ENCODE measurements at places on chromosomes 5 and 9.

DNA sequence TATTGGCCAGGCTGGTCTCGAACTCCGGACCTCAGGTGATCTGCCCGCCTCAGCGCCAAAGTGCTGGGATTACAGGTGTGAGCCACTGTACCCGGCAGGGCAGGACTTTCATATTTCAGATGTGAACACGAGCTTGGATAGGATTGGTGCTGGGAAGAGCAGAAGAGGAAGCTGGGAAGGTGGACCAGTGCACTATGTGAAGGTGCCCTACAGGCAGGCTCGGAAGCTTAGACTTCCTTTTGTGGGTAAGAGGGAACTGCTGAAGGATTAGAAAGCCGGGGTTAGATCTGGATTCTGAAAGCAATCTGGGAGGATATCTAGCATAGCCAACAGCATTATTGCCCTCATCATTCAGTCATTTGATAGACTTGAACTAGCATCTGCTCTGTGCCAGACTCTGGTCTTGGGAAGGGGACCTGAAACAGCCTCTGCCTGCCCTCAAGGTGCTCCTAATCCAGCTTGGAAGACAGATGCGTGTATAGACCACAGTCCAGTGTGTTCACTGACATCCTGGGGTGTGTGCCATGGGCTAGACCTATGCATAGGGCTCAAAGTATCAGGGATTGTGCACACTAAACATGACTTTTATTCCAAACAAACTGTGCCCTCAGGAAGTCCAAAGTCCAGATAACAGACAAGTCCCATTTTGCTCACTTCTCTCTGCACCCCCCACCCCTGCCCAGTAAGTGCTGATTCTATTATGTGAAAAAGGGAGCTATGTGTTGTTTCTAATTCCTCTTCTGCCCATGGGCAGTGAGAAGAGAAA is 637 bp downstream of the CBY3 start:
- no peak for DNase-seq

DNA sequence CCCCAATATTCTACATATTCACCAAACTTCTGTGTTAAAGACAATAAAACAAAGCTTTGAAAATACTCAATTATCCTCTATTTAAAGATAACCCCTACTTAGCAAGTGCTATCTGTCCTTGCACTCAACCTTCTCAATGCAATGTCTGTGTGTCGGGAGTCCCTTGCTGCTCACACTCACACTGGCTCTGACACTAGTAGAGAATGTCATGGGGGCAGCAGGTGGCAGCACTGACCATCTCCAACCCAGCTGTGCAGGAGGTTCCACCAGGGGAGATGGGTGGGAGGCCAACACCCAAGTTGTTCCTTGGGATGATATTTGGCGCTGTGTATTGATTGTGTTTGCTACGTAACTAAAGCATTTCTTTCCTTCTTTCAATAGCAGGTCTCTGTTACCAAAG is 59.4 kb upstream of the SIMC1 start:
- DNase-seq, result no peak

DNA sequence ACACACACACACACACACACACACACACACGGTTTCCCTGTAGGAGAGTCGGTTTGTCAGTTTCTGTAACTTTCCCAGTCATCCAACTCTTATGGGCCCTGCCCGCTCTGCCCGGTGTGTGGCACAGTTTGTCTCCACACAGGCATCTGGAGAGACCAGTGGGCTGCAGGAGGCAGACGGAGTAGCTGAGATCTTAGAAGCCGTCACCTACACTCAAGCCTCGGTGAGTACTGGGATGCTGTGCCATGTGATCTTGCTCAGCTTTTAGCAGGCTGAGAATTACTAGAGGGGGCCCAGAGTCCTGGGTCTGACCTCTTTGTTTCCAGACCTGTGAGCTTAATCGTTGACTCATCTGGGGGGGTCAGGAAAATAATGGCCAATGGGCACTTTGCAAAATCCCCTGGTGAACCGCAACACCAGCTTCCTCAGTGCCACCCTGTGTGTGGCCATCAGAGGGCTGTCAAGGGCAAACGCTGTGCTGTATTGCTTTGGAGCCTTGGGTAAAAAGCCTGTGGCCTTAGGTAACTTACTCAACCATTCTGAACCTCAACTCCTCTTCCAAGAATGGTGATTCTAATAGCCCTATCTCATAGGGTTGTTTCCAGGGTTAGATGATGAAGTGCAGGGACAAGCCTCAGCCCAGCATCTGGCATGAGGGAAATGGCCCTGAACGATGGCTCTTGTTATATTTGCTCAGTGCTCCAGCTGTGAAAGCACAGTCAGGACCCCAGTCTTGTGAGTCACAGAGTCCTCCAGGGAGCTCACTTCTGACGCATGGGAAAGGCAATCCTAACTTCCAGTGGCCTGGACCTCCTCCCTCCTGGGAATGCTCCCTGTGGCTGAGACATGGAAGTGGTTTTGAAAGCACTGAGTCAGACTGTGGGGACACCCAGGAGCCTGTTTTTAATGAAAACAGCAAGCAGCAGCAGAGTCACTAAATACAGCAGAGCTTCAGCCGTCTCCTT is 45.6 kb downstream of the COL15A1 start:
- no peak for DNase-seq

DNA sequence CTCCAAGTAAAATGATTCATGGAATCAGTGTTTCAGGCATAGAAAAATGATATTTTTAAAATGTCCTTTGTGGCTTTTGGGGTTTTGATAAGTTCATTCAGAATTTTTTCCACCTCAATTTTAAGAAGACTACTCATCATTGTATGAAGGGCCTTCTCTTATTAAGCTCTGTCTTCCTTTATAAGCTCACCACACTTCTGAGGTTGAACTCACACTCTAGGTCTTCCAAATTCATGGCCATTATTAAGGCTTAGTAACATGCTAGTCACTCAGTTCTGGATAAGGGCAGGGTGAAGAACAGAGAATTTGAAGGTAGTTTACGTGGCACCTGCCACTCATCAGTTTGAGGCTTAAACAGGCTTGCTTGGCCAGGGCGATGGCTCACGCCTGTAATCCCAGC is 4.2 kb downstream of the MELK start:
- DNase-seq, result no peak

GRCh38 chr9:133777871-133778270 is 39.7 kb upstream of the SARDH start:
- DNase-seq, result no peak

- DNase-seq, result no peak
Observed at GRCh38 chr5:136033848-136034247, 5.1 kb downstream of the TGFBI start.

DNA sequence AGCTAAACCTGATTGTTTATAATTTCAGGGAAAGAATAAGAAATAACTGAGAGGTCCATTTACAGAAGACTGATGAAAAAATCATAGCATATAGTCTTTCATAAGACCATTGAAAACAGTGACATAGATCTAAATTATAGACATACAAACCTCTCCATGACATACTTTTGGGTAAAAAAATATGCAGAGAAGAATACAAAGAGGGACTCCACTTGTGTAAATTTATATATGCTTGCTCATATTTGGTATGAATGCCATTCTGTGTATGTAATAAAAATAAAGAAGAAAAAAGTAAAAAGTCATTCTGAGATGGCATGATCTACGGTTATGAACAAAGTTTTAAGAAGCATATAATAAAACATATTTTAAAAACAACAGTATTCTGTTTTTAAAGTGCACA is 310.7 kb downstream of the ASTN2 start:
- DNase-seq, result no peak

- DNase-seq, result peak; percentile 54
Observed at GRCh38 chr5:42992088-42992879, 47.8 kb downstream of the ANXA2R start.

- no peak for DNase-seq
Observed at GRCh38 chr5:9105851-9106250, 440.0 kb downstream of the SEMA5A start.

DNA sequence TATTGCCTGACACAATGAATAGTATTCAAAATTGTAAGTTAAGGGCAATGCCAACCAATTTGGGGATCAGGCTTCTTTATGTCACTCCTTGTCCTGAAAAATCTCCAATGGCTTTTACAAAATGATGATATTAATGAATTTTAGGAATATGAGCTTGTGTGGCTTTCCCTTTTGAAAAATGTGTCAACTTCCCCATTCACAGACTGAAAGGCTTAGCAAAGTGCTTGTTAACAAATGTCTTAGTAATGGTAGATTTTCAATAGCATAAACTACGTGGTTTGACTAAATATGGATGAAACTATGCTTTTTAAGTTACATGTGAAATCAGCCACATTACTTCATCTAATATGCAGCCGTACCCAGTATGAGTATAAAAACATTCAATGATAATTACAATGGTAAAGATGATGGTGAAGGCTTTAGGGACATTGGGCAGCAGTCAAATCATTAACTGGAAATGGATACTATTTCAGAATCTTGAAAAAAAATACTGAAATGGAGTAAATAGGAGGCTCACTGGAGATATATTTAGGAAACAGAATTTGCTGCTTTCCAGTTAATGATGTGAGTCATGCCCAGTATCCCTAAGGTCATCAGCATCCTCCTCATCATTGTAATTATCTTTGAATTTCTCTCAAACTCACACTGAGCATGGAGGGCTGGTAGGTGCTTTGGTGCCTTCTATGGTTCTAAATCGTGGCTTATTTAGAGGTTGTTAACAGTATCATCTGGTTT is 113.3 kb upstream of the ZNF608 start:
- no peak for DNase-seq

GRCh38 chr9:96448546-96449170 is 1.3 kb upstream of the HABP4 start:
- DNase-seq, result no peak

DNA sequence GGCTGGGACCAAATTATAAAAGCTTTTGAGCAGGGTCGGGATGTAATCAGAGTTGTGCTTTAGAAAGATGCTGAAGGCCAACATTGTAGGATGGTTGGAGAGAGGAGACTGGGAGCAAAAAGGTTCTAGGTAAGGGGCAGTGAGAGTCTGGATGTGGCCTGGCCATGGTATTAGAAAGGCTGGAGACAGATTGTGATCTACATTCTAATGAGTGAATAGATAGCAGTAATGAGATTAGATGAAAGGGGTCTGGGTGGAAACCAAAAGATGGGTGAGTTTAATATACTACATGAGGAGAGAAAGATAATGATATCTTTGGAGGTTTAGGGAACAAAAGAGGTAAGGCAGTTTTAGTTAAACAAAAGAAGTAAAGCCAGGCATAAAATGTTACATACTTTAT is 88.8 kb upstream of the SH3GL2 start:
- DNase-seq, result no peak

DNA sequence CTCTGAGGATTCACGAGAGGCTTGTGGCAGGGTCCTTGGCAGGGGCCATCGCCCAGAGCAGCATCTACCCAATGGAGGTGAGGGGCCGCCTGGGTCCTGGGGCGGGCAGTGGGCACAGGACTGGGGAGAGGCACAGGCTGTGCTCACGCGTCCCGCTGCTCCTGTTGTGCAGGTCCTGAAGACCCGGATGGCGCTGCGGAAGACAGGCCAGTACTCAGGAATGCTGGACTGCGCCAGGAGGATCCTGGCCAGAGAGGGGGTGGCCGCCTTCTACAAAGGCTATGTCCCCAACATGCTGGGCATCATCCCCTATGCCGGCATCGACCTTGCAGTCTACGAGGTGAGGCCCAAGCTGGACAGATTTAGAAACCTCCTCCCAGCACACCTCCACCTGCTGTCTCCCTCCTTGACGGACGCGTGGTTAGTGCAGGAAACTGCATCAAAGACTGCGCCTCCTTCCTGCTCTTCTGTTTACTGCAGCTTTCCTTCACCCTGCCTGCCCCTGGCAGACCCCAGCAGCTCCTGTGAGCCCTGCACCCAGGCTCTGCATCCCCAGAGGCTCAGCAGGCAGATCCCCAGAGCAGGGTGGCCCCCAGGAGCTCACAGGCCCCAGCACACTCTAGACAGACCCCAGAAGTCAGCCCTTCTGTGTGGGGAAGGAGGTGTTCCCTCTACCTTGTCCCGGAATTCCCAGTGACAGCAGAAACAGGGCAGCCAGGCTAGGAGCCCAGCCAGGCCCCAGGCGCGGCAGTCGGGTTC is 21.2 kb downstream of the PTGES2 start:
- no peak for DNase-seq

DNA sequence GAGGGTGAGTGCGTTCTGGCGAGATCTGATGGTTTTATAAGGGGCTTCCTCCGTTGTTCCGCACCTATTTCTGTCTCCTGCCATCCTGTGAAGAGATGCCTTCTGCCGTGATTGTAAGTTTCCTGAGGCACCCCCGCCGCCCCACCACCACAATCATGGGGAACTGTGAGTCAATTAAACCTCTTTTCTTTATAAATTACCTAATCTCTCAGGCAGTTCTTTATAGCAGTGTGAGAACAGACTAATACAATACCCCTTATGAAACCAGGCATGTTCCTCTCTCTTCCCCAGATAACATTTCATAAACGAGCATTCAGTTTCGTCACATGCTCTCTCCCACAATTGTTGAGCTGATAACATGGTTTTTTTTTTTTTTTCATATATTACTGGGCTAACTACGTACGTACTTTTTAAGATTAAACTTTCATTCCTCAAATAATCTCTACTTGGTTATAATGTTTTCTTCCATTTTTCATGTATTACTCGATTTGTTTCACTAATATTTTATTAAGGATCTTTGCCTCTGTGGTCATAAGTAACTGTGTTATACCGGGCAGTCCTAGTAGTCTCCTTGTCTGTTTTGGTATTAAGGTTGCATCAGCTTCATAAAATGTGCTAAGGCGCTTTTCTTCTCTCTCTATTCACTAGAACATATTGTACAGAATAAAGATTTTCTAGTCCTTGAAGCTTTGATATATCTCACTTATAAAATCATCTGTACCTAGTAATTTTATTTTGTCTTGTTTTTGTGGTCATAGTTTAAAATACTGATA is 64.9 kb upstream of the MVB12B start:
- DNase-seq, result no peak

GRCh38 chr5:108818613-108819272 is 71.0 kb downstream of the FER start:
- DNase-seq, result no peak
